ENCODE measurements at places on chromosomes 1 and 21.
A peak's percentile ranks its signal among the peaks of the same experiment; 100 is the strongest.

DNA sequence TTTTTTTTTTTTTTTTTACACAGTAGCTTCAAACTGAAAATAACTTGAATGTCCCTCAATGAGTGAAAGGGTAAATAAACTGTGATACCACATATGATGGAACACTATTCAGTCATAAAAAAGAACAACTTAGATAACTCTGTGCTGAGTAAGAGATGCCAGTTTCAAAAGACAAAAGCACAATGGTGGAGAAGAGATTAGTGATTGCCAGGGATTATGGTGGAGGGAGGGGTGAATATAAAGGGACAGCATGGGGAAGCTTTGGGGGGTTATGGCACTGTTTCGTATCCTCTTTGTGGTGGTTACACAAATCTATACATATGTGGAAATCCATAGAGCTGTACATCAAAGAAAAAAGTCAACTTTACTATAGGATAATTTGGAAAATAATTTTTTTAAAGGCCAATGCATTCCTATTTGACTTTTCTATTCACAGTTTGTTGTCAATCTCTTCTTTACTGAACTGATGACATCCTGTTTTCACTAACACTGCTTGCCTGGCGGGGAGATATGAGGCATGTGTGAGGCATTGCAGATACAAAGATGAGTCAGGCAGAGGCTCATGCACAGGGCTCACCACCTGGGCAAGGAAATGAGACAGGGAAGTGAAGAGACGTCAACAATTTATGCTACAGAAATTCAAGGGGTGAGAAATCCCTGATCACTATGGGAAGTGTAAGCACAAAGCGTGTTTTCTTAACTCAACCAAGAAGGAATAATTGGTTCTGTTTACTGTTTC, 302.7 kb downstream of the DUSP10 start:
- DNase-seq, result peak; percentile 44

GRCh38 chr21:35324372-35325220, 275.5 kb upstream of the RUNX1 start:
- DNase-seq, result peak; percentile 27

- DNase-seq, result peak; percentile 22
These were observed 32.3 kb downstream of the RCAN1 start for GRCh38 chr21:34582506-34583150.

DNA sequence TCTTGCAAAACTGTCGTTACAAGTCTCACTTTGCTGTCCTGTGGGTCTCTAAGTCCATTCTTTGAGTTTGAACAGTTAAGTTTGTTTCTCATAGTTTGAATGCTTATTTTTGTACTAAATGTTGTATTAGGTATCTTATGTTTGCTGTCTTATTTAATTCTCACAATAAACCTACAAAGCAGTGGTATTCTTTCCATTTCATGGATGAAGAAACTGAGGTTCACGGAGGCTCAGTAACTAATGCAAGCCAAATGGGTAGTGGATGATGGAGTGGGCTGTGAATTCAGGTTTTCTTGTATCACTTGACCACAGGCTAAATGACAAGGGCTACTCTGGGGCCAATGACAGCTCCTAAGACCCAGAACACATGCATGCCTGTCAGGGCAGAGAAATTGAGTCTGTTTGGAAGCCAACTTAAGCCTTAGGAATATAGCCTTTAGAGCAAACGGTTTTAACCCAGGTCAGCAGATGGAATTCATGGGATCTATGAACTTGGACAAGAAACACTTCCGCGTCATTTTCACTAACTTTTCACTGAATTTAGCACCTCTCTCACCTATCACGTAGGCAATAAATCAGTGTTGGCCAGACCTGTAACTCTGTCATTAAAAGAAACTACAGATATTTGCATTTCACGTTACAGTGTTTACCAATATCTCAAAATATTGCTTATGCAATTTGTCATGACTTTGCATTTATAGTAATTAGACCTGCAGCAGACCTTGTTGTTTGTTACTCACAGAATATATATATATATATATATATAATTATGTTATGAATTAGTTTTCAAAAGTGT, 67.1 kb upstream of the TLR5 start:
- no peak for DNase-seq

GRCh38 chr21:46063227-46063626, 34.7 kb upstream of the COL6A2 start:
- no peak for DNase-seq

- no peak for DNase-seq
These were observed 36.8 kb downstream of the DIPK1A start for GRCh38 chr1:92924501-92924900.

DNA sequence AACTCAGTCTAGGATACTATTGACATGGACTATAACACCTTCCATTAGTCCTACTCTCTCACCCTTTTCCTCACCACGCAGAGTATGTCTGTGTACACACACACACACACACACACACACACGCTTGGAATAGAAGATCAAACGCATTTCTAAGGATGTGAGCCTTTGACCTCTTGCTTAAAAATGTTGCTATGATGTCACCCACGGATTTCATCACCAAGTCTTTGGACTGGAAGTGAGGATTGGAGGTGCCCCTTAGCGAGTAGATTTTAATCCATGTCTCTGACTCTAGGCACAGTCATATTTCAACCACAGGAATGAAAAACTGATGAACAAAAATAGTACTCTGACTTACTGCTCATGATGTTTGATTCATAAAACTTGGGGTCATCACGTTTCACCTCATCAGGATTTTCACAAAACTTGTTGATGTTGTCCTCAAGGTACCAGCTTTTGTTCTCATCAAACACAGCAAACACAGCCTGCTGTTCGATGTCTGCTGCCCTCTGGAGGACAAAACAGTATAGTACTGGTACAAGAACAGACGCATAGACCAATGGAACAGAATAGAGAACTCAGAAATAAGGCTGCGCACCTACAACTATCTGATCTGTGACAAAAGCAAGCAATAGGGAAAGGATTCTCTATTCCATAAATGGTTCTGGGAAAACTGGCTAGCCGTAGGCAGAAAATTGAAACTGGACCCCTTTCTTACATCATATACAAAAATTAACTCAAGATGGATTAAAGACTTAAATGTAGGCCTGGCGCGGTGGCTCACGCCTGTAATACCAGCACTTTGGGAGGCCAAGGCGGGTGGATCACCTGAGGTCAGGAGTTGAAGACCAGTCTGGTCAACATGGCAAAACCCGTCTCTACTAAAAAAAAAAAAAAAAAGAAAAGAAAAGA, 39.9 kb downstream of the F5 start:
- peak; percentile 79 for DNase-seq

DNA sequence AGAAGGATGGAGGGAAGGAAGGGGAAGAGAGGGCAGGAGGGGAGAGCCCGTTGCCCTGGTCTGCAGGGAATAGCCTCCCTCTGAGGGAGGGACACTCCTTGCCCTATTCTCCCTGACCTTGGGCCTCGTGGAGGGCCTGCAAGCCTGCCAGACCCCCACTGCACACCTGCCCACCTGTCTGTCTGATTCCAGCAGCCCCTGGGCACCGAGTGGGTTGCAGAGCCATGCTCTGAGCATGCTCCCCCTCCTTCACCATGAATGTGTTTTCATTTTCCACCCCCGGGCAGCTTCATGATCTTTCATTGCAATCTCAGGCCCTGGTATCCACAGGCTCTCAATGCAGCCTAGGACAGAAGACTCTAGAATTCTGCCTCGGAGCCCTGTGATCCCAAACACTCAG, 5.1 kb upstream of the NPHP4 start:
- DNase-seq, result no peak

DNA sequence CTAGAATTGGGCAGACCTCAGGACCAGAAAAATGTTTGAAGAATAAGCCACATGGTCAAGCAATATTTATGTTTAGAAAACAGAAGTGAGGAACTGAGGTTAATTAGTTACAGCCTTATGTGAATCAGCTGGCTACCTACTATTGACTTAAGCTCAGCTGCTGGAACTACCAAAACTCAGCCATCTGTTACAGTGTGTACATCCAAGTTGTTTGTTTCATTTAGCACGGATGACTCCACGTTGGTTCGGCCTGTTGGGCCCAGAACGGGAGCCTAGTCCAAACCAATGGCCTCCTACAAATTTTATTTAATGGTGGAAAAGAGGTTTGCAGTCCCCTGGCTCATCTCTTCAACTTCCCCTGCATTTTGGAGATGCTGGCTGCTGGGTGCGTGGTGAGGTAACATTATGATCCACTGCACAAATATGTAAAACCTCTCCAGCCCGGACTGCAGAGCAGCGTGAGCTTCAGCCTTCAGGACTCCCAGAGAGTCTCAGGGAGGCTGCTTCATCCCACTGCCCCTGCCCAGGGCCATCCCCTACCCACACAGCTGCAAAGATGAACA, 143.4 kb downstream of the ZZZ3 start:
- peak; percentile 85 for DNase-seq

DNA sequence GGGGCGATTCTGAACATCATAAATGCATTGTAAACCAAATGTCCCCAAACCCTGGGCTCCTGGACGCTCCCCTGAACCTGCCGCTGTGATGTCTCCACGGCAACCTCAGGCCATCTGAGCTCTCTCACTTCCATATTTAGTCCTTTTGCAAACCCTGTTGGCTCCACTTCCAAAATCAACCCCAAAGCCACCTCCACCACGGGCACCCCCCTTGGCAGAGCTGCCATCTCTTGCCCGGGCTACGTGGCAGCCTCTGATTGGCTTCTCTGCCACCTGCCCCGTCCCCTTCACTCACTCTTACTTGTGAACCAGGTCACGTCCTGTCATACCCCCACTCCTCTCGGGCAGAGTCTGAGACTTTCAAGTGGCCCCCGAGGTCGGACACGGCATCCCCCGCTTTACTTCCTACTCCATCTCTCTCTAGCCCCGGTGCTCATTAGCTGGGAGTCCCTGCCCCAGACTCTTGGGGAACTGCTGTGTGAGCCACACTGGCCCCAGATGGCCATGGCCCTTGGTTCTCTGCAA, 15.8 kb downstream of the PRXL2B start:
- no peak for DNase-seq

GRCh38 chr21:34886240-34887104, 162.6 kb downstream of the RUNX1 start:
- DNase-seq, result no peak

DNA sequence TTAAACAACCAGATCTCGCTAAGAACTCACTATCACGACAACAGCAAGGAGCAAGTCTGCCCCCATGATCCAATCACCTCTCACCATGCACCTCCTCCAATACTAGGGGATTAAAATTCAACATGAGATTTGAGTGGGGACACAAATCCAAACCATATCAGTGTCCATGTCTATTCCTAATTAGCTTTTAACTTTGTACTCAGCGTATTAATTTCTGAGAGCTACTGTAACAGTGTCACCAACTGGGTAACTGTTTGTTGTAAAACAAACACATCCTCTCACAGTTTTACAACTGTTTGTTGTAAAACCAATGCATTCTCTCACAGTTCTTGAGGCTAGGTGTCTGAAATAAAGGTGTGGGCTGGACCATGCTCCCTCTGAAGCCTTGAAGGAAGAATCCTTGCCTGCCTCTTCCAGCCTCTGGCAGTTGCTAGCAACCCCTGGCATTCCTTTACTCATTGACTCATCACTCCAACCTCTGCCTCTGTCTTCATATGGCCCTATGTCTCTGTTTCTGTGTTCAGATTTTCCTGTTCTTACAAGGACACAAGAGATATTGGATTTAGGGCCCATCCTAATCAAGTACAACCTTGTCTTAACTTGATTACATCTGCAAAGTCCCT, 121.2 kb downstream of the LTN1 start:
- no peak for DNase-seq

DNA sequence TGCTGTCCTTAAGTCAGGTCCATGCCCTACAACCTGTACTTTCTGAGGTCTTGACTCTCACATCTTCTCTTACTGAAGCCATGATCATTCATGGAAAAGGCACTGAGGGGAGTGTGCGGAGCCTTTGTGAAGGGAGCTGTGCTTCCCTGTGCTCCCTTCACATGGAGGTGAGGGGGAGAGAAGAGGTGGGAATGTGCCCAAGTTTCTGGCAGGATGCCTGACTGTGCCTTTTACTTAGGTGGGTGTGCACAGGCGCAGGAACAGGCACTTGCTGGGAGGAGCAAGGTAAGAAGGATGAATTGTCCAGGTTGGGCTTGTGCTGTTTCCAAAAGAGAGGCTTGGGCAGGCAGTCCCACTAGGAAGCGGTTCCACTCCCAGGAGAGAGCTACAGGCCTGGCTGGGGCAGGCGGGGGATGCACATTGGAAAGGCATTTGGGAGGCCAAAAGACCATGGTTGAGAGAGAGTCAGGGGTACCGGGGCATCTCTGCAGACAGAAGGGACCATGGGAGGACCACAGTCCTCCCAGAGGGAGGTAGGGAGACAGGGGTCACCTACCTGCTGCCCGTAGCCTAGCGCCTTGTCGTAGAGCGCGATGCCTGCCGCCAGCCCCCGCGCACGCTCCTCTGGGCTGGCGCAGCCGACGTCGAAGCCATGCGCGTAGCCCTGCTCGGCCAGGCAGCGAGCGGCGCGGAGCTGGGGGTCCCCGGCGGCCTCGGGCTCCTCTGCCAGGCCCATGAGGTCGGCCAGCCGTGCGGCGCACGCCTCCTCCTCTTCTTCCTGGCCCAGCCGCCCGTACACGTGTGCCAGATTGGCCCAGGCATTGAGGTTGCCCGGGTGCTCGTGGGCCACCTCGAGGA, 853 bp downstream of the TTC22 start:
- DNase-seq, result no peak

DNA sequence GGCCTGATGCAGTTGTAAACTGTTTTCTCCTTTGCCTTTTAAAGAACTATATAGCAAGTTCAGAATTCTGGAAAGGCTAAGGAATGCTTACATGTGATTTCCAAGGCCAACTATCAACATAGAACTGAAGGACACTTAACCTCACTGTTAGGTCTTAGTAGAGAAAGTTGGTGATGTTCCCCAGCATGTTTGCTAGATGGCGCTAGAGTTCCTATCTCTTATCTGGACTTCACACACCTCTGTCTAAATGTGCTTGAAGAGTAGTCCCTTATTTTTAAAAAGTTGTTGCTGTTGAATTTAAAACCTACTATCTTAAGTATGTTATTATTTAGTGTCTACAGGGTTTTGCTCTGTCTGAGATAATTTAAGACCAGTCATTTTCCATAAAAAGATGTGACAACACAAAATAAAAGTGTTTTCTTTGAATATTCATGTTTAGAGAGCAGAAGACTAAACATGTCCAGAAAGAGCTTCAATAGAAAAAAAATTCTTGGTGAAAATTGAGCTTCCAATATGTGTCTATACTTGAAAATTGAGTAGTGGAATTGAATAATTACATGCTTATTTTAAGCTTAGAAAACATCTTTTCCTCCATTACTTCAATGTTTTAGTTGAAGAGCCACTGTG, 237.3 kb downstream of the S1PR1 start:
- DNase-seq, result peak; percentile 3

GRCh38 chr1:248143311-248143710, 1.6 kb upstream of the OR2M5 start:
- no peak for DNase-seq

GRCh38 chr1:218317061-218317460, 28.1 kb upstream of the TGFB2 start:
- DNase-seq, result no peak

- DNase-seq, result no peak
These were observed 539 bp downstream of the LAMC1 start for GRCh38 chr1:183023601-183024316.

Data from fibroblast of the conjunctiva (primary cell).